ENCODE measurements at places on chromosomes 5 and 9.
A peak's percentile ranks its signal among the peaks of the same experiment; 100 is the strongest.

DNA sequence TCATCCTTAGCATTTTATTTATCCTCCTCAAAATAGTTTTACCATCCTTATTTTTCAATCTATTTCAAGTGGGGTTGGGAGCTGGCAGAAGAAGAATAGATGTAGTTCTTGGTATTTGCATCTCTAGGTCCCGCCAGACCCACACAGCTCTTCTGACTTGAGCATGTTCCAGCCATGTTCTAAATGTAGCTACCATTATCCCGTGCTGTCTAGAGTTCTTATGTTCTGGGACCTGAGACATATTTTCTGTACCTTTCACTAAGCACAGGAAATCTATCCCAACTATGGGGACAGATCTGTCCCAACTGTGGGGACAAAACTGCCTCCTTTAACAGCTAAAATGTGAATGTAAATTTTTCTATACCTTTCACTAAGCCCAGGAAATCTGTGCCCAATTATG, 32.0 kb downstream of the PAM start:
- no peak for DNase-seq

DNA sequence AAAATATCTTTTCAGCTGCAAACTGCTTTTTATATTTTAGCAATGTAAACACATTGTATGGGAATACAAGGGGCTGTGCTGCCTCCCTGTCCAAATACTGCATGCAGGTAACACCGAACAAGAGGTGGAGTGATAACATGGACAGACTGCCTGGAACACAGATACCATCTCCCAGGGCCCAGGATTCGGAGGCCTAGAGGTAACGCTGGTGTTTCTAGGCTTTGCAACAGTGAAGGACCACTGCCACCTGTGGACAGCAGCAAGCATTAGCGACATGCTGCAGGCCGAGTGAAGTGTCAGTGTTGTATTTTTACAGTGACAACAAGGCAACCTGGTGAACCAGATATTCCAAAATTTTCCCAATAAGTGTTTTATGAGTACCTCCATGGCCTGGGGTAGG, 379.1 kb downstream of the DMRT2 start:
- peak; percentile 26 for DNase-seq

- DNase-seq: no peak
These were observed 217.2 kb downstream of the IRX2 start for GRCh38 chr5:2534251-2534650.

- no peak for DNase-seq
These were observed 60.1 kb downstream of the GADD45G start for GRCh38 chr9:89664896-89665329.

GRCh38 chr5:35857606-35858205, 1.0 kb downstream of the IL7R start:
- no peak for DNase-seq

- DNase-seq: no peak
These were observed 324.6 kb downstream of the CAAP1 start for GRCh38 chr9:26567976-26568375.
